ENCODE measurements at places on chromosomes 1 and 21.

DNA sequence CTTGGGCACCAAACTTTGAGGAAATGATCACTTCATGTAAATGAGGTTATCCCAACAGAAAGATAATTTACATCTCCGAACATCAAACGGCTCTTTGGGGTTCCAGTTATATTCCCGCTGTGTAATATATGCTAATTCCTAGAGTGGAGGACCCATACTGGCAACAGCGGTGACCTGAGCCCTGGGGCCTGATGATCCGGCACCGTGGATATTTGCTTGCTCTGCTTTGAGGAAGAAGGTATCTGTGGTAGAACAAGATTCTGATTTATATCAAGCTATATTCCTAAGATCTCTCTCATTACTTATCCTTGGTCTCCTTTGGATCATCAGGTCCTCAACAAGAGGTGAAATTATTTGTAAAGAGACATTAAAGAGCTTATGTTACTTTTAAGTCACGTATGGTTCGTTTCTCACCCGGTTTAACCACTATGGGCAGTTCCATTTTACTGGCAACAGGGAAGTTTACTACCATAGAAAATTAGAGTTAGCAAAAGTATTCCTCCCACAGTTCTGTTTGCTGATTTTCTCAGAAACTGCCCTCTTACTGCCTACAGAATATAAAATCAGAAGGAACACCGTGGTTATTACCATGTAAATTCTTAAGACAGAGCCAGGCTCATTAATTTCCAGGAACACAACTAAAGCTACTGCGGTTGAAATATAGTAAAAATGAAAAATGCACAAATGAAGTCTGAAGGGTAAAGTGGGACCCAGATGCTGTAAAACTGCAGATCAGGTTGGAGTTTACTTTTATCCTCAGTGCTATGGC, 56.7 kb downstream of the MRPL39 start:
- DNase-seq, result no peak

DNA sequence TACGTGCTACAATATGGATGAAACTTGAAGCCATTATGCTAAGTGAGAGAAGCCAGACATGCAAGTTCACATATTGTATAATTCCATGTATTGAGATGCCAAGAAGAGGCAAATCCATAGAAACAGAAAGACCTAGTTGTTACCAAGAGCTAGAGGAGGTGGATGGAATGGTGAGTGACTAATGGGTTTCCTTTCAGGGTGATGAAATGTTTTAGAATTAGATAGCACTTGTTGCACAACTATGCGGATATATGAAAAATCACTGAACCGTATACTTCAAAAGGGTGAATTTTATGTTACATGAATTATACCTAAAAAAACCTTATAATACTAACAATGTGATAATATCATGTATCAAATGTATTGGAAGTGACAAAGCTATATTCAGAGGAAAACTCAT, 18.1 kb downstream of the EPHA10 start:
- DNase-seq, result no peak

GRCh38 chr1:65459397-65459768, 38.9 kb downstream of the LEPR start:
- DNase-seq, result no peak

DNA sequence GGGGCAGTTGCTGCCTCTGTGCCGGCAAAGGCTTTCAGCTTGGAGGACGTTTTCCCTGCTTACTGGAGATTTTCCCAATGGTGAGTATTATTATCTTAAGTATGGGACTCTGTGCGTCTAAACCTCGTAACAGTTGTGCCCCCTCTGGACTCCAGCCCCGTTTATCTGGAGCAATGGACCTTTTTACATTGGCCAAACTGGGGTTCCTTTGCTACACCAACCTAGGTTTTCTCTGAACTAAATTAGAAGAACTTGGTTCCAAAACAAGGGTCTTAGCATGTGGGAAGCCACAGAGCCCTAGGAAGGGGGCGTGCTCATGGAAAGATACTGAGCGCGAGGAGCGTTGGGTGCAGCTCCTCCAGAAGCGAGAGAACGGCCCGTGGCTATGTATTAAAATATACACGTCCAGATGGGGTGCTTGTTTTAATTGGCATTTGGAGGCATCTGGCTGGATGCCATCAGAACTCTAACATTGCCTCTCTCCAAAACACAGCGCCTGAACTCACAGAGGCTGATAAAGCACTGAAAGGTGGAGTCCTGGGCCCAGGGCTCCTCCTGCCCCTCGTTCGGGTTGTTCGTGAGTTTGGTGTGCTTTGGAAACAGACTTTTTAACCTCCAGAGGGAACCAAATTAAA, 28.4 kb downstream of the POFUT2 start:
- no peak for DNase-seq

Measured in AG09319 (cell line).